ENCODE measurements at places on chromosomes 5 and 9. TPM values are rescaled to one million over a fixed set of nuclear protein-coding genes. Genes with fewer than 3 reads are reported as not detected.

BSPRY gene
- total RNA-seq, result 1.2 TPM

C9orf50 gene
- total RNA-seq, result not detected

NOXA1 gene
- 3.1 TPM for total RNA-seq

SLC36A3 gene
- not detected for total RNA-seq

LAMC3 gene
- total RNA-seq, result 0.30 TPM

DNA sequence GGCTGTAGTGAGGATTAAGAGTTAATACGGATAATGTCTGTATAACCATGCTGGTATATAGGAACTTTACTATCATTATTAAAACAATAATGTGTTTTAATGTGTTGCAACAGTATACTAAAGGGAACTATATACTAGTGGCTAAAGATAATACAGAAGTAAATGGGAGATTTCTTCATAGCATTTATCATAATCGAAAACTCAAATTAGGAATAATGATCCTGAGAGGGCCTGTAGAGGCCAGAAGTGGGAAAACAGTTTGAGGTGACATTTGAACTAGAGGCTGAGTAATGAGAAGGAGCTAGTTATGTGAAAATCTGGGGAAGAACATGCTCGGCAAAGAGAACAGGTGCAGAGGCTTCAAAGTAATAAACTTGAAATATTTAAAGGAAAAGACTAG is 2.9 kb downstream of the TCERG1 start:
- DNase-seq, result no peak

DNA sequence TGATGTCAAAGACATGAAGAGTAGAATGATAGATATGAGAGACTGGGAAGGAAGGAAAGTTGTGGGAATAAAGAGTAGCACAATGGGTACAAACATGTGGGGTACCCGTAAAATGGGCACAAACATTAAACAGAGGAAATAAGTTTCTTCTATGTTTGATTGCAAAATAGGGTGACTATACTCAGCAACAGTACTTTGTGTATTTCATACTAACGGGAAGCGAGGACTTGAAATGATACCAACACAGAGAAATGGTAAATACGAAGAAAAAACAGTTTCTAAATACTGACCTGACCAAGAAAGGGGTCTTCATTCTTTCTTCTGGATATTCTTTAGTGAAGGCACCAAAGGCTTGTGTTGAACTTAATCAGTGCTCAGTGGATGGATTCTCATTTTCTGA is 31.1 kb downstream of the ATP6V0E1 start:
- DNase-seq, result no peak

GRCh38 chr9:132575005-132575609 is 7.3 kb upstream of the BARHL1 start:
- peak; percentile 67 for DNase-seq

GRCh38 chr9:137367506-137368430 is 55.2 kb downstream of the EXD3 start:
- DNase-seq, result no peak

DNA sequence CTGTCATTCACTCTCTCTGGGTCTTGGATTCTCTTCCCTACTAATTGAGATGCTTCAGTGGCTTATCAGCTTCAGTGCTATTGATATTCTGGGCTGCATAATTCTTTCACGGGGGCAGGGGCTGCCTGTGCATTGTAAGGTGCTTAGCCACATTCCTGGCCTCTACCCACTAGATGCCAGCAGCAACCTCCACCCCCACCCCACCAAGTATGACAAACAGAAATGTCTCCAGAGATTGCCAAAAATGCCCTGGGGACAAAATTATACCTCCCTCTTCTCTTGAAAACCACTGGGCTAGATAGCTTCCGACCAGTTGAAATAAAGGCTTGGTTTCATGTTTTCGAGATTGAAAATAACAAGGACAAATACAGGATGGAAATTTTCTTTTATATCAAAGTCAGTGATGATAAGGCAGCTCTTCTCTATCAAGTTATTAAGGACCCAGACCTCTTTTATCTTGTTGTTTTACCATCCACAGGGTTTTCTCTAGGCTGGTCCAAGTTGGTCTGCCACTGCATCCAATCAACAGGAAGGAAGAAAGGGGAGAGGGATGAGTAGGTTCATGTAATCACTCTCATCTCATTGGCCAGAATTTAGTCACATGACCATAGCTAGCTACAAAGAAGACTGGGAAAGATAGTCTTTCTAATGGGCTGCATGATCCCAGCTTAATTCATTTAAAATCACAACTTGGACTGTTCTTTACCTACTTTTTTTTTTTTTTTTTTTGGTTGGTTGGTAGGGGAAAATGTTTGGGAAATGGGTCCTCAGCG is 92.1 kb upstream of the RANBP3L start:
- DNase-seq, result no peak

- DNase-seq, result no peak
These were observed 53.7 kb upstream of the ADAMTS19 start for GRCh38 chr5:129406440-129406839.

DNA sequence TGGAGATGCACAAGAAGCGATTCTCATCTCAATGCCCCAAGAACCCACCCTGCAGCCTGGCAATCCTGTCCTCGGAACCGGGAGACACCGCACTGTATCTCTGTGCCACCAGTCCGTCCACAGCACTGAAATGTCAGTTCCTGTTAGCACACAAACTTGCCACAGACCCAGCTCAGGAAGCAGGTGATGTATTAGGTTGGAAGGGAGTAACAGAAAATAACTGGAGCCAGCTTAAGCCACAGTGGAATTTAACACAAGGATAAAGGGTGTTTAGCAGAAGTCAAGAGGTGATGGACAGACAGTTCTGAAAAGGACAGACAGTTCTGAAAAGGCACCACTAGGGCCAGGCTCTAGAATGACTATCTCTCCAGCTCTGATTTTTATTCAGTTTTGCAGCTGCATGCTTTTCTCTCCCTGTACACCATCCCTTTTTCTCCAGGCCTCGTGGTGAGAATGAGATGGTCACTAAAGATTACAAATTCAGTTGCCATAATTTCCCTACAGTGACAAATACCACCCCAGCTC is 114.4 kb downstream of the ANKRD18B start:
- DNase-seq, result no peak

GRCh38 chr5:7978114-7978513 is 109.2 kb downstream of the MTRR start:
- no peak for DNase-seq

- no peak for DNase-seq
These were observed 284.8 kb downstream of the PDE4D start for GRCh38 chr5:59608745-59609144.

DNA sequence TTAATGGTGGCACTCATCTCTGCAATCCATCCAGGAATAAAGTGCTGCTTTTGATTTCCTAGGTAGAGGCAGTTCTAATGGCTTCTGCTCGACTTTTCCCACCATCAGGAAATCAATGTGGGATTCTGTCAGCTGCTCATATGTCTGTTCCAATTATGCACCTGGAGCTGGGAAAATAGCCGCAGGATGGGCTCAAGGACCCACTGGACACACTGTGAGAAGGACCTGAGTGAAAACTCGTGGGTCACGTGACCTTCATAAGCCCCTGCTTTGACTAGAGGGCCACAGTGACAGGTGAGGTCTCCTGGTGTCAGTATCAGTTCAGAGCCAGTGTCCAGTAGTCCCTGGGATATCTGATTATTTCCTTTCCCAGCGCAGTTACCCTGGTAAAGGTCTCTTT is 17.9 kb upstream of the PTGES start:
- no peak for DNase-seq

DNA sequence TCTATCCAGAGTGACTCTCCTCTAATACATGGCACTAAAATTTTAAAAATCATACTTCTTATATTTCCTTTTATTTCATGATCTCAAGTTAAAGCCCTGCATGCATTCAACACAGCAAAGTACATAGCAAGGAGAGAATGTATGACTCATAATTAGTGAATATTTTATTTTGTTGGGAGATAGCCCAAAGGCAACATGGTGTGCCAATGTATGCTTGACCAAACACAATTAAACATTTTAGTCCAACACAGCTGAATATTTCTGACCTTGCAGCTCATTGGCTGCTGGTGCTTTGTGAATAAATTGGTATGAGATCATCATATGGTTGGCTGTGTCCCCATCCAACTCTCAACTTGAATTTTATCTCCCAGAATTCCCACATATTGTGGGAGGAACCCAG is 103.5 kb downstream of the NPR3 start:
- no peak for DNase-seq

- no peak for DNase-seq
These were observed 358.7 kb upstream of the KLF4 start for GRCh38 chr9:107847978-107848964.
